ENCODE measurements at places on chromosomes 5 and 9. TPM values are rescaled to one million over a fixed set of nuclear protein-coding genes. Genes with fewer than 3 reads are reported as not detected.
A peak's percentile ranks its signal among the peaks of the same experiment; 100 is the strongest.

GRCh38 chr9:106878934-106879333, 16.0 kb downstream of the ZNF462 start:
- DNase-seq = peak; percentile 85

DNA sequence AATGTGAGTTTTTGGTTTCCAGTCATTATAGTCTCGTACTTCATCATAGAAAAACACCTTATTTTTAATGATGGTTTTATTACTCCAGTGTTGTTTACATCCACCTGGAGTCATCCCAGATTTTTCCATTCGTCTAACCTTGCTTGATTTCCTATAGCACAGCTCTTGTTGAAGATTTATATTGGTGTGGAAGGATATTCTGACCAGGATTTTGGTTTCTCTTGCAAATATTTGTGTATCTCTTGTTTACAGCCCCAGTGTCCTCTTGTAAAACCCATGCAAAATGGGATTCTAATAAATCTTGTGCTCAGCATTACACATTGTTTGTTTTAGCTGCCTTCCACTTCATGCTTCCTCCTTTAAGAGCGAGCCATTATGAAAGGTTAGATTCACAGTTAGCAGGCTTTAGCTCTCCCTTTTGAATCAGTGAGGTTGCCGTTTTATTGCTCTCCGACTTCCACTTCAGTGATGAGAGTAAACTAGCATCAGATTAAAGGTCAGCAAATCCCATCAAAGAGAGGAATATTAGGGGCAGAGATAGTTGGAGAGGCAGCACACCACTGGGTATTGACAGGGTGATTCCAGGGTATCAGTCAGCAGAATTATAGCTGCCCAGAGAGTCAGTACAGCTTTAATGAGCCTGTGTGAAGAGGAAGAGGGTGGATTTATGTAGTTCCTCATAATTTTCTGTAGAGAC, 157.1 kb downstream of the PBX3 start:
- DNase-seq = no peak

Gene PNPLA7
- 16.5 TPM for total RNA-seq

Gene PCDHAC1
- total RNA-seq = 12.2 TPM
